ENCODE measurements at places on chromosomes 4 and X.

DNA sequence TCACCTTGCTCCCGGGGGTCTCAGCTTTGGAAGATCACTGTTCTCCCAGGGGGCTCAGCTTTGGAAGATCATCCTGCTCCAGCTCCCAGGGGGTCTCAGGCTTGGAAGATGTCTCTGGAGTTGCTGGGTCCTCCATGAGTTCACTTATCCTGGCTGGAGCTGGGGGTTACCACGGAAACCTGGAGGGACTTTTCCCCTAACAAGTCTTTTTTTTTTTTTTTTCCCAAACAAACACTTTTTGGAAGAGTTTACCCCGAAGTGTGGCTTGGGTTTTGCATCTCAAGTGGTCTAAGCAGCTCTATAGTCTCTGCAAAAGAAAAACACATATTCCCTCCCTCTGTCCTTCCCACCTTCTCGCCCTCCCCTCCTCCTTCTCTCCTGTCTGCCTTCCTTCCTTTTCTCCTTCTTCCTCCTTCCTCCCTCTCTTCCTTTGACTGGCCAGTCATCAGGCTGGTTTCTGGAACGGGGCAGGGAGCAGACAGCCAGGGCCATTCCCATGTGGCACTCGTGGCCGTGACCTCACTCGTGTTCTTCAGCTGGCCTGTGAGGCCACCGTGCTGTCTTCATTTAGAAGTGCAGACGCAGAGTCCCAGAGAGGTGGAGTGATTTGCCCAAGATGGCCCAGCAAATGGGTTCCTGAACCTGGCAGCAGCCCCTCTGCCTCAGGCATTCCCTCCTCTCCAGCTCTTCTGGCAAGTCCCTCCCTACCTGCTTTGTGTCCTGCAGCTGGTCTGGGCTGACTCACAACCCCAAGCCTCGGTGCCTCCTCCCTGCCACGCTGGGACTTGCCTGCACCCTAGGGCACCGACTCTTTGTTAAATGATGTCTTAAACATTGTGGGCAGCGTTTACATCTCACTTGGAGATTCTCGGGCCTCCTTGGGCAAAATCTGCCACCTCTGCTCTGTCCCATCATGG lies 25.9 kb upstream of the HMX1 start:
- no peak for DNase-seq

DNA sequence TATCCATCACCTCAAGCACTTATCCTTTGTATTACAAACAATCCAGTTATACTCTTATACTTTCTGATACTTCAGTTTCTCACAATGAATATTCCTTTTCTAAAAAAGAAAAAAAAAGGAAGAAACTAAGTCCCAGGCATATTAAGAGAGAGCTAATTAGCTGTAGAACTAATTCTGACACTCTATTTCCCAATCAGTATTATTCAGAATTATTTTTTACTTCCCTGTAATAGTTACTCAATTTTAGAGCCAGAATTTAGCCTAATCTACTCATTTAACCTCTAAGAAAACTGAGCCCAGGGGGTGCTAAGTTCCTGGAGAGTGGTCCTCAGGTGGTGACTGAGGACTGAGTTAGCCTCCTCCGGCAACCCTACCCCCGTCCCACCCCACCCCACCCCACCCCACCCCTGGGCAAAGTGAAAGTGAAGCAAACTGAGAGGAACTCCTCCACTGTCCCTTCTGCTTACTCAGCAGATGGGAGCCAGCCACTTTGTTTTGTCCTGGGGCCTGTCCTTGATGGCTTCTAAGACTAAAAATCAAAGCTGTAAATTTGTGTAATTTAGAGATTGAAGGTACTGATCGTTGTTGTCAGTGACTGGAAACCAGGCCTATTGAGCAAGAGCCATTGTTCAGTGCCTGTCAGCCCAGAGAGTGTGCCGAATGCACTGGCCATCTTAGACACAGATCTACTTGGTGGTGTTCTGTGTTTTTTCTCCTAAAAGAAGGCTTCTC lies 162.1 kb downstream of the CBR4 start:
- DNase-seq, result no peak

- no peak for DNase-seq
Observed at GRCh38 chr4:8029689-8030088, 90.0 kb upstream of the AFAP1 start.

- DNase-seq, result no peak
Observed at GRCh38 chrX:143768976-143769375, 48.4 kb upstream of the SPANXN2 start.

GRCh38 chrX:46704767-46705386 lies 54.0 kb downstream of the SLC9A7 start:
- no peak for DNase-seq

DNA sequence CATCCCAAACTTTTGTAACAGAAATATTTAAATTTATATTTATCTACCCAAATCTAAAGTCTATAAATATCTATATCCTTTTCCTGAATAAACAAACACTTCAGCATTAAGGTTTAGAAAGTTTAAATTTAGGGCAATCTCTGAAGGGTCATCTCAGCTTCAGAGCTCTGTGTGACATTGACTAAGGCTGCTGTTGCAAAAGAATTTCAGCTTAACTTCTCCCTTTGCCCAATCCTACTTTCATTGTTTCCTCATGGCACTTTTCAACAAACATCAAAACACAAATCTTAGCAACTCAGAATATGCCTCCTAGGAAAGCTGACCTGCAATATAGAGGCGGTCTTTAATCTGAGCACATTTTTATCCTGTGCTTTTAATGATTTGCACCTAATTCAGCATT lies 79.7 kb upstream of the BANK1 start:
- no peak for DNase-seq

DNA sequence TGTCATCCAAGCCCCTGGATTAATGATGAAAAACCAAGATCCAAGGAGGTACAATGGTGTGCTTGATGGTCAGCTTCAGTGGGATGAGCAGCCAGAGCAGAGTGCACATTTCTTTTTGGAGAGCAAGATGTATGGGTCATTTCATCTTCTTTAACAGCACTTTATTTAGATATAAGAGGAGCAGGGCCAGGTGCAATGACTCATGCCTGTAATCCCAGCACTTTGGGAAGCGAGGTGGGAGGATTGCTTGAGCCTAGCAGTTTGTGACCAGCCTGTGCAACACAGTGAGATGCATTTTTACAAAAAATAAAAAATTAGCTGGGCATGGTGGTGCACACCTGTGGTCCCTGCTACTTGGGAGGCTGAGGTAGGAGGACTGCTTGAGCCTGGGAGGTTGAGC lies 45.3 kb upstream of the MAP3K15 start:
- no peak for DNase-seq

- DNase-seq, result no peak
Observed at GRCh38 chr4:46648088-46648744, 258.3 kb upstream of the GABRA2 start.

- DNase-seq, result no peak
Observed at GRCh38 chr4:32778025-32778424, 2057.9 kb downstream of the PCDH7 start.

- DNase-seq, result no peak
Observed at GRCh38 chr4:156799121-156799589, 172.4 kb downstream of the PDGFC start.

- DNase-seq, result no peak
Observed at GRCh38 chr4:102328045-102328444, 17.2 kb downstream of the SLC39A8 start.

DNA sequence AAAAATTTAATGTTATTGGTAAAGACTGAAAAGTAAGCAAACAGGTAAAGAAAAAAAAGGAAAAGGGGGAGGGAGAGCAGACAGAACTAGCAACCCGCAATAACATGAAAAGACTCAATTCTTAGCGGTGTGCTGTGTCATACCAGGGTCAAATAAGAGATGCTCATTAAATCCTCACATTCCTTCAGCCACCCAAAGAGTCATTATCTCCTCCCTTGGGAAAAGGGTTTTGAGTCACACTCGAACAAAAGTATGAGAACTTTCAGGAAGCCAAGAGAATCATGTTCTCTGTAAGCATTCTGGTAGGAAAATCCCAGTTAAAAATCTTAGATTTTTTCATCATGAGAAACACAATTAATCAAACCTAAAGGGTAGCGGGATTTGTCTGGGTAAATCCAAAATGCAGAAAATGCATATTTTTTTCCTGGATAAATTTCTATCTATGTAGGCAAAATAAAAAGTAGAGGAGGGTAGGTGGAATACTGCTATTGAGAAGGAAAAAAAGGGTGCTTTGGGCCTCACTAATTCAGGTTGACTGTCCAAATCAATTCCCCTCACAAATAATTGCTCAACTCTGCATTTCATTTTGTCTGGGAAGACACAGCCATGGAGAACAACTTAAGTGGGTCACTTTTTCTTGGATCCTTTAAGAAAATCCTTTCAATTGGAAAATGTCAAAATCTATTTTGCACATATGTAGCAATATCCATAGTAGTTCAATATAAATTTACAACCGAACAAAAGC lies 23.2 kb downstream of the TNIP3 start:
- no peak for DNase-seq

DNA sequence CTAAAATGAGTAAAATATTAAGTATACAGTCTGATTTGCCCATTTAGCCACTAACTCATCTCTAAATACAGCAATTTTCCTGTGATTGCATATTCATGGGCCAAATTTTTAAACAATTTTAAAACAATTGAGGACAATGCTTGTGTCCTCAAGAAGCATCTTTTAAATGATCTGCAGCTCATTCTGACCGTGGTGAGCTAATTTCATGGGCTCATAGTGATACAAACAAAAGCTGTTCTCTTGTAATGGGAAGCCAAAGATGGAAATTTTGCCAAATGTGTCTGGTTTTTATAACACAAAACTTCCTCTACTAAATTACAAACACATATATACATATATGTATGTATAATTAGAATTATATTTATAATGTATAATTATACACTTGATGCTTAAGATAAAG lies 39.7 kb downstream of the HMGB2 start:
- DNase-seq, result no peak

DNA sequence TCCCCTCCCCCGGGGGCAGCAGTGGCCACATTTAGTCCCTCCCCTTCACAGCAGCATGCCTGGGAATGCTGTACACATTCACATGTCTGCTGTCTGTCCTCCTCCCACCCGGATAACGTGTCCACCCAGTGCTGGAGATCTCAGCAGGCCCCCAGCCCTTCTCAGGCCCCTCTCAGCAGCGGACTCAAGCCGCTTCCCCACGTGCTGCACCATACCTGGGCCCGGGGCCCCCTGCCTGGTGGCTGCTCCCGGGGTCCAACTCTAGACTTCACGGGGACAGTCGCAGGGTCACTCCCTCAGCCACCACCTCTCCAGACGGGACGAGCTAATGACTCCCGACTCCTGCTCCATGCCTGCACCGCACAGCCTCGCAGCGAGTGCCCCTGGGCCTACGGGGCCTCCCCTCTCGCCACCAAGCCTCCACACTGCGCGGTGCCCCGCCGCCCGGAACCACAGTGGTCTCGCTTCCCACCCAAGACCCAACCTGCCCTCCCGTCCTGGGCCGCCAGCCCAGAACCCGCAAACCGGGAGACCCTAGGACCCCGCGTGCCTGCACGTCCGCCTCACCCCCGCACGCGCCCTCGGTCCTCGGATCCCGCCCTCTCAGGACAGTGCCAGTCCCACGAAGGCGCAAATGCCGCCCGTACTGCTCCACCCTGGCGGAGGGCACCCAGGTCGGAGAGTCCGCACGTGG lies 1.3 kb upstream of the PCGF3 start:
- DNase-seq, result no peak

GRCh38 chrX:123899701-123900100 lies 39.8 kb downstream of the XIAP start:
- DNase-seq, result no peak

GRCh38 chr4:58602731-58603359 lies 1492.7 kb upstream of the IGFBP7 start:
- DNase-seq, result no peak

DNA sequence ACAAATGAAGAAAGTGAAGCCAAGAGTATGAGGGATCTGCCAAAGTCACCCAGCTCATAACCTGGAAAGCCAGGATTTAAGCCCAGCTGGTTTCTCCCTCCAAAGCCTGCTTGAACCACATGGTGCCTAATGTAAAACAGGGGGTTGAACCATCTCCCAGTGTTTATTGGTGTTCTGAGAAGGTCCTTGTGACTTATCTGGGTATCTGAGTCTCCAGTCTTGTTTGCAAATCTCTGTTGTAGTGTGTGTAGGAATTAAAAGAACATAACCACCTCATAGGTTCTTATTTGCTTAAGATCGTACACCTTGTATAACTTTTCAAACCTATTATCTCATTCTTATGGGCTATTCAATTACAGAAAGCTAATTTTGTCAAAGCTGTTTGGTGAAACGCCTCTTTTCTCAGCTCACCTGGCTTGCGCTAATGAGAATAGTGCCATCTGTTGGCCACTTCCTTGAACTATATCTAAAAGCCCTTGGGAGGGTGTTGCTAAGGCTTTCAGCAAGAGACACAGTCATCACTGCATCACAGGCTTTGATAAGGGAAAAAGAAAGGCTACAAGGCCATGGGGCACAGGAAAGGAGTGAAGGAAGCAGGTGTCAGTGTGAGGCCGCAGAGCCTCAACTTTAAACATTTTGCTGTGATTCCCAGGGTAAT lies 34.0 kb downstream of the ETDB start:
- DNase-seq, result no peak

DNA sequence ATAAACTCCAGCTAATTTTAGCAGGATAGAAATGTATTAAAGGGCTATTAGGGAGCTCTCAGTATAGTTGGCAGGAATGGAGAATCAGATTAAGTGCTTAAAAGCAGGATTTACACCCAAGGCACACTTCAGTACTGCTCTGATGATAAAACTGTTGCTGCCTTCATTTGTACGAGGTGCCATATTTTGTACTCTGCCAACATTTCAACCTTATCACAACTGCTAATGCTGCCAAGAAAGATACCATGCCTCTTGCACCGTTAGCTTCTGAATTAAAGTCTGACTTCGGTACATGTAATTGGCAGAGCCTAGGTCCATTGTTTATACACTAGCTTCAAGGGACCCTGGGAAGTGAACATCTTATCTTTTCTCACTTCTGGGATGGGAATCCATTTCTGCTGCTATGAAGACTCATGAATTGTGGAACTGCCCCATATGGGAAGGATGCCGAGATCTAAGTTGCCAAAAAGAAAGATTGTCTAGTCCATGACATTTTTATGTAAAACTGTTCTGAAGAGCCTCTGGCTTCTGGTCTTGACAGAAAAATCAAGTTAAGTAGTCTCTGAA lies 624.0 kb upstream of the IGFBP7 start:
- DNase-seq, result no peak

DNA sequence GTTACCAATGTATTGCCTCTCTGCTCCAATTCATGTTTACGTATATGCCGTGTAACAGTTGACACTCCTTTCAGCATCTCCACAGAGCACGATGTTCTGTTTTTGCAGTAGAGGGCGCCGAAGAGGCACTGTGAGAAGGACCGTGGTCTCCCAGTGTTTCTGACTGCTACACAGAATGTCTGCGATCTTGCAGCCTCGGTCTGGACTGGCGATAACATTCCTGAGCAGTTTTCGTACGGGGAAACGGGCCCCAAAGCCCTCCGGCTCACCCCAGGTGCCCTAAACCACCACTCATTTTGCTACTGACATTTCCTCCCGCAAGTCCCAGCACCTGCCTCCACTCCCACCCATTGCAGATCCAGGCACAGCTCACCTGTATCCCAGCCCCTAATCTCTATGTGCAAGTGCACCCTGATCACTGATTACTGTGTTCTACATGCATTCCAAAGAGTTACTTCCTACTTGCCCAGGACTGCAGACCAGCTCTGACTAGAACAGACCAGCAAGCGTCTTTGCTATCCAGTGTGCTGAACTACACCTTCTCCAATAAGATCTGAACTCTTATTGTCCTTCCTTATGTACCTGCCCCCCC lies 12.4 kb upstream of the NFXL1 start:
- DNase-seq, result no peak
